ENCODE measurements at places on chromosomes 3 and 15.
A peak's percentile ranks its signal among the peaks of the same experiment; 100 is the strongest.

DNA sequence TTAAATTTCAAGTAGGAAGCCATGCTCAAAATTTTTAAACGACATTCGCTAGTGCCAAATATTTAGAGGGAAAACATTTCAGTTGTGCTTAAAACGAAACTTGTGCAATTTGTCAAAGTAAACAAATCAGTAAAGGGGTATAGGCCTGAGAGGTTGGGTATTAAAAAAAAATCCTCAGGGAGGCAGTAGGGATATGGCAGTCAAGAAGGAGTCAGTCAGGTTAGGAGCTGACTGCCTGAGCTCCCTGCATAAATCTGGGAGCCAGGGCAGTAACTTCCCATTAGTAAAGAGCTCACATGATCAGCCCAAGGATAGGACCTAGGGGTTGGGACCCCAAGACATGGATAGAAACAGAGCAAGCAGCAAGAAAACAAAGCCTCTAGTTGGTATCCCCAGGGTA lies 120.7 kb upstream of the STAC start:
- DNase-seq = no peak

DNA sequence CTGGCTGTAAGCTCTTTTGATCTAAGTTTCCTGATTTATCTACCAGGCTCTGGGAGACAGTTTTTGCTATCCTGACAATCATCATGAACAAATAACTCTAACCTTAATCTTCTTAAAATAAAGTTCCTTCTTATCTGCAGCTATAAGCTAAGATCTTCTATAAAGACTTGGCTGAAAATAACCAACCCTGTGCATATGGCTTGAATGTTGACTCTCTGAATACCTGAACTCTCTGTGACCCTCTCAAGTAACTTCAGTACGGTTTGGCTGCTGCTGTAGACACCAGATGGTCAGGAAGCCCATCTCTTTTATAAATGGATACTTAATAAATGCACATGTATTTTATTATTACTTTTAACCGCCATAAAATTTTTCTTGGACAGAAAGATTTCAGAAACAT lies 412.4 kb upstream of the CBLB start:
- no peak for DNase-seq

DNA sequence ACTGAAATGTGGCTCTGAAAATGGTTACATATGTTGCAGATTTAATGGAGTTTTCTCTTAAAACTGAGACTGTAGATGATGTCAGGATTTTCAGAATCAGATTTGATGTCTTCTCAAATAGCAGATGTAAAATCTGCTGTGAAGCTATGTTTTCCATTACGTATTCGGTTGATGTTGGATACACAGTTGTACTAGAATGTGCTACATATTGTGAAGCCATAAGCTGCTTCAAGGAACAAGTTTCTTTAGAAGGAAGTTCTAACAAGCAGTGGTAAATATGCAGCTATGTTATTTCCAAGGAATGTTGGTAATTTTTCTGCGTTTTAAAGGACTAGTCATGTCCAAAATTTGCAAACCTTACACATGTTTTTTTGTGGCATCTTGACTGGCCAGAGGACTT lies 197.7 kb downstream of the RBMS3 start:
- DNase-seq = peak; percentile 16

DNA sequence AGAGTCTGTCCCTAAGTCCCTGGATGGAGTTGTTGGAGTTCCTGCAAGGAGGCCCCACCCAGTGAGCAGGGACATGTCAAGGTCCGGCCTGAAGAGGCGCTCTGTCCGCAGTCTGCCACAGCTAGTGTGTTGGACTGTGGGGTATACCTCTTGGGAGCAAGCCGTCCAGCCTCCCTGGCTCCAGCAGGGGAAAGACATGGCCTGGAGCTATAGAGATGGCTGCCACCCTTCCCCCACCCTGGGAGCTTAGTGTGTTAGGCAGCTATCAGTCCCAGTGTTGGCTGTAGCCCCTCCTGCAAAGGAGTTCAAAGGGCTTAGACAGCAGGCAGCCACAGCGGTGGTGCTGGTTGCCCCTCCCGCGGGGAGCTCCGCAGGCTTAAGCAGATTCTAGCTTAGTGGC lies 20.3 kb downstream of the IMPG2 start:
- no peak for DNase-seq

DNA sequence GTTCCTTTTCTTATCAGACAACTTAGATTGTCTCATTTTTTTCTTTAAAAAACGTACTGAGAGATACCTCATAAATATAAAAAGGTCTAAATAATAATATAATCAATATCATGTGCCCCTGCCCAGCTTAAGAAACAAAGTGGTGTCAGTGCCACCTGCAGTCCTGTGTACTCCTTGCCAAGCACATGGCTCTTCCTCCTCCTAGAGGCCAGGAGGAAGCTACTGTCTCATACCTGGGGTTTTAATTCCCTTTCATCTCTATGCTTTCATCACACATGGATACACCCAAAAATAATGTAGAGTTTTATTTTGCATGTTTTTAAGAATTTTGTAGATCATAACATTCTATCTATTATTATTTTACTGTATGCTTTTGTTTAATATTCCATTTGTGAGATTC lies 98.6 kb upstream of the C15orf61 start:
- DNase-seq = no peak

- DNase-seq = no peak
These were observed 9.3 kb downstream of the TRA2B start for GRCh38 chr3:185928496-185928895.

DNA sequence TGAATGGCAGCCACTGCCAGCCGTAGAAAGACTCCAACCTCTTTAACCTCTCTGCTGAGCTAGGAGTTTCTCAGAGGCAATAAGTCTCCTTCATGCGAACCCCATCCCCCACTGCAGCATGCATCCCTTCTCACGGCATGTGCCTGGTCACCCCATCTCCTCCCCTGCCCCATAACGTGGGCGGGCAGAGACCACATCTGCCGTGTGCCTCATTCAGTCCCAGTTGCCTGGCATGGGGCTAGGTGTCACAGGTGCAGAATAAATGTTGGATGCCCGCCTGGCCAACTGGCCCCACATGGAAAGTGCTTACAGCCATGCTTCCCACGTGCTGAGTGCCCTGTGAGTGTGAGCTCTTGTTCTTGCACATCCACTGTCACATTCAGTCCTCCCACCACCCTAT lies 43.5 kb upstream of the NTRK3 start:
- no peak for DNase-seq

DNA sequence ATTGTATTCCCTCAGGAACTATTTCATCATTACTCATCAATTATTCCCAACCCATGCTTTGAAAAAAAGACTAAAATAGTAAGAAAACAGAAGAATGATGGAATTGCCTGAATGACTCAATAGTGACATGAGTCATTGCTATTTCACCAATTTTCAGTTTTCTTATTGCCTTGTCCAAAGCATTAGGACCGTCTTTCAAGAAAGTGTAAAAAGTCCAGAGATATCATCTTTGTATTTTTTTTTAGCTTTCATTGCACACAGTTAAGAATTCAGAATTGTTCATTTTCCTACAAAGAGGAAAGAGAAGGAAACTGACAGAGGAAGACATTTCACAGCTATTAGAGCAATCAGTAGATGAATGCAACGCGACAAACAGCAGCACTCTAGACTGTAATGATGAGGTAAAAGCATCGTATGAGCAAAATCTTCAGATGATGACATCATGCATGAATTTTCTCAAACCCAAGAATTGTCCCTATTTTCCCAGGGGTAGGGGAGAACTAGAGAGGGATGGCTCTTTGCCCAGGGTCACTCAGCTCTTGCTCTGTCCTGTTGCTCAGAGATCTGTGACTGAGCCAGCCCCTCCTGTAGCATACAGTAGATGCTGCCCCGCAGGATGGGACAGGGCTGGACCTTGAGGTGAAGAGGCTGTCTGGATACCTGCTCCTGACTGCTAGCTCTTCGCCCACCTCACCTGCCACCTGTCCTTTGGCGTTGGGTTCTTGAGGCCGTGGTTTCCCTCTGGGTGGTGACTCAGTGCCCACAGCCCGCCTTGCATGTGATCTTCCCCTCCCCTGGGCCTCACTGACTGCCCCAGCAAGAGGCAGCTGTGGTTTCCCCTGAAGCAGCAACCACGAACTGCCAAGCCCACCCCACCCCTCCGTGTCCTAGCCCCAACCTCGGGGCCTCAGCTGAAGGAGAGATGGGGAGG lies 84.8 kb downstream of the PPCDC start:
- DNase-seq = peak; percentile 68

- DNase-seq = no peak
These were observed 116.9 kb downstream of the TP63 start for GRCh38 chr3:189748046-189748445.

GRCh38 chr3:11195721-11196332 lies 41.5 kb downstream of the HRH1 start:
- peak; percentile 44 for DNase-seq

Data from GM04504 (cell line).